ENCODE measurements at places on chromosomes 5 and 9. TPM values are rescaled to one million over a fixed set of nuclear protein-coding genes. Genes with fewer than 3 reads are reported as not detected.

DNA sequence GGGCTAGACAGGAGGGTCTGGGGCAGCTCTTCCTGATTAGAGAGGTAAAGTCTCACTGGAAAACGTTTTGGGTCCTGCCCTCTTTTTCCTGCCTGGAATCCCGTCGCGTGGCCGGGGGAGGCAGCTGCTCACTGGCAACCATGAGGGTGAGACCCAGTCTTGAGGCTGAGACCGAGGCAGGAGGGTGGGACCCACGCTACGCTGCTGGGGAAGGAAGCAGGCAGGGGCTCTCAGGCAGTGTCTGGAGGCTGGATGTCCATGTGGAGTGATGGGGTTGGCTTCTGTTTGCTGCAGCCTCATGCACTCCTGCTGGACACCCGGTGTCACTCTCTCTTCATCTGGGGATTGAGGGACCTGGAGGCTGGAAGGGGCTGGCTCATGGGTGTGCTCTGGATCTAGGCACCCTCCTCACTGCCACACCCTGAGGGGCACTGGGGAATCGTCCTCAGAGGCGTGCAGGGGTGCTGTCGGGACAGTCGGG is 11.3 kb upstream of the SLC2A6 start:
- no peaks in the 10 kb centered on the region for H3K36me3 ChIP-seq
- H3K27me3 ChIP-seq: no peaks in the 10 kb centered on the region
- no peaks in the 10 kb centered on the region for H3K4me1 ChIP-seq

GRCh38 chr5:176870110-176870591 is 29.0 kb downstream of the HK3 start:
- H3K36me3 ChIP-seq: no peaks in the 10 kb centered on the region
- H3K4me3 ChIP-seq: no peak overlapping the region
- H3K27ac ChIP-seq: peak overlapping the region; percentile 76
- H3K4me1 ChIP-seq: peaks cover 19% of the 10 kb centered on the region
- DNase-seq: peak; percentile 83

DNA sequence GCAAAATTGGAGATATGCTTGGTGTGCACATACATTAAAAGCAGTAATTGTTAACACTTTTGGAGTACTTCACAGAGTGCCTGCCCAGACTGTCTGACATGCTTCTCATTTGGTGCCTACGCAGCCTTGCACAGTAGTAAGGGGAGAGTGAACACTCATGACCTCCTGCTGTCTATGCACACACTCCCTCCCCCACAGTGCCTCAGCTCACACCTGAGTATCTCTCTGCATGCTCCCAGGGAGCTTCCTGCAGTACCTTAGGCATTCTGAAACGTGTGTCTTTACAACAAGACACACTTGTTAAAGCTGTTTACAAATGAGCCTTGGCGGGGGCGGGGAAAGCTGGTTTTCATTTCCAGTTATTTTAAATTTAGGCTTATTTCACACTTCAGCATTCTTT is 18.0 kb downstream of the MAP3K1 start:
- H3K4me1 ChIP-seq: peaks cover 91% of the 10 kb centered on the region
- no peaks in the 10 kb centered on the region for H3K36me3 ChIP-seq
- no peak overlapping the region for H3K4me3 ChIP-seq
- DNase-seq: peak; percentile 32
- peak overlapping the region; percentile 69 for H3K27ac ChIP-seq

GRCh38 chr5:176553260-176554085 is 4.3 kb downstream of the CDHR2 start:
- H3K4me1 ChIP-seq: peaks cover 17% of the 10 kb centered on the region
- DNase-seq: no peak
- H3K27me3 ChIP-seq: no peaks in the 10 kb centered on the region
- no peaks in the 10 kb centered on the region for H3K36me3 ChIP-seq
- H3K27ac ChIP-seq: no peak overlapping the region
- no peak overlapping the region for H3K4me3 ChIP-seq

- no peak for DNase-seq
- no peak overlapping the region for H3K4me3 ChIP-seq
- H3K4me1 ChIP-seq: peaks cover 37% of the 10 kb centered on the region
- H3K27me3 ChIP-seq: no peaks in the 10 kb centered on the region
Observed at GRCh38 chr5:138647261-138647788, 72.1 kb upstream of the HSPA9 start.

GRCh38 chr5:68372161-68372560 is 156.6 kb downstream of the PIK3R1 start:
- H3K4me3 ChIP-seq: no peak overlapping the region
- H3K27ac ChIP-seq: no peak overlapping the region
- peaks cover 10% of the 10 kb centered on the region for H3K4me1 ChIP-seq
- H3K27me3 ChIP-seq: no peaks in the 10 kb centered on the region
- no peak for DNase-seq
- peaks cover 5% of the 10 kb centered on the region for H3K36me3 ChIP-seq

DNA sequence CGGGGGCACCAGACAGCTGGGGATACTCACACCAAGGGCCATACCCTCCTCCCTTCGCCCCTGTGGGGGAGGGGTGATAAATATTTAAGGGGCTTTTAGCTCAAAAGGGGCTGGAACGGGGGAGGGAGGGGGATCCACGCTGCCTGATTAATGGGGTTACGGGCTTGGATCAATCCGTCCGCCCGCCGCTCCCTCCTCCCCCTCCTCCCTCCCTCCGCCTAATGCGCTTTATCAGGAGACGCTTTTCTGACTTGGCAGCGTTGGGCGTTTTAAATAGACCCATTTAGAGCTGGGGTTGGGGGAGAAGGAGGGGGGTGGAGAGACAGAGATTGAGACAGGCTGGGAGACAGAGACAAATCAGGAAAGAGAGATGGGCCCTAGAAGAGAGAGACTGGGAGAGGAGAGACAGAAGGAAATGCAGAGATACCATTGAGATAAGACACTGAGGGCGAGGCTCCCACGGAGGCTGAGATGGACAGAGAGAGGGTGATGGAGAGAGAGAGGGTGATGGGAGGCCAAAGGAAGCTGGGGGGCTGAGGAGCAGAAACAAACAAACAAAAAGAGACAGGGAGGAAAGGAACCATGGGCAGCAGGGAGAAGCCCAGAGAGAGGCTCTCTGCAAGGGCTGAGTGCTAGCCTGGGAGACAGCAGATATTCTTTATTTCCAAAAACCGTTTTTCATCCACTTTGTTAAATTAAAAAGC is 10.3 kb downstream of the CNTFR start:
- peak overlapping the region; percentile 67 for H3K4me3 ChIP-seq
- peaks cover 44% of the 10 kb centered on the region for H3K4me1 ChIP-seq
- H3K27ac ChIP-seq: no peak overlapping the region
- no peaks in the 10 kb centered on the region for H3K36me3 ChIP-seq
- DNase-seq: peak; percentile 40
- H3K27me3 ChIP-seq: peaks cover 80% of the 10 kb centered on the region

GRCh38 chr9:34514816-34515215 is 8.0 kb downstream of the ENHO start:
- peaks cover 53% of the 10 kb centered on the region for H3K4me1 ChIP-seq
- no peak overlapping the region for H3K27ac ChIP-seq
- no peak overlapping the region for H3K4me3 ChIP-seq
- H3K27me3 ChIP-seq: no peaks in the 10 kb centered on the region

DNA sequence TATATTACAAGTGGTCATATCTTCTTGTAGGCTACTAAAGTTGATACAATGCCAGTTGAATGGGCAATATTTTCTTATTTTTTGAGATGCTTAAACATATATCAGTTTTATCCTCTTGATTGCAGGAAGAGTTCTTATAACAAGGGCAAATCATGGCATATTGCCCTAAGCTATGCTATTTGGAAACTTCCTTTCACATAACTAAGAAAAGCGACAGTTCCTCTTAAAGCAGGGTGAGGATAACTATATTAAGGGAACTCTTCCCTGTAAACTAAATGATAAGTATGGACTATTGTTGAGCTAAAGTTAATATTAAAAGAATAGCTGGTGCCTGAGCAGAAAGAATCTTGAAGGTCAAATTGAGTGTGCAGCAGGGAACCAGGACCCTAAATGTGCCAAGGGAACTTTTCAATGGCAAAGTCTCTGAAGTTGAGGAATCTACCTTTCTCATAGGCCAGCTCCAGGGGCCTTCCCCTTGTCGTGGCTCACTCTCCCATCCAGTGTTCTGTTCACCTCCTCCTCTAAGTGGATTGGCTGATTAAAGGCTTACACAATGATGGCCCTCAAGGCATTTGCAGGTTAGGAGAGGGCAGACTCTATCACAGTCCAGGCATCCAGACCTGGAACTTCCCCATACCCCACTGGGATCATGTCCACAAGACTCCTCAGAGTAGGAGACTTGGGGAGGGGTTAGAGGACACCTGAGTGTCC is 26.8 kb downstream of the FYB1 start:
- no peak overlapping the region for H3K27ac ChIP-seq
- no peaks in the 10 kb centered on the region for H3K36me3 ChIP-seq
- no peak overlapping the region for H3K4me3 ChIP-seq
- no peaks in the 10 kb centered on the region for H3K27me3 ChIP-seq
- no peak for DNase-seq

DNA sequence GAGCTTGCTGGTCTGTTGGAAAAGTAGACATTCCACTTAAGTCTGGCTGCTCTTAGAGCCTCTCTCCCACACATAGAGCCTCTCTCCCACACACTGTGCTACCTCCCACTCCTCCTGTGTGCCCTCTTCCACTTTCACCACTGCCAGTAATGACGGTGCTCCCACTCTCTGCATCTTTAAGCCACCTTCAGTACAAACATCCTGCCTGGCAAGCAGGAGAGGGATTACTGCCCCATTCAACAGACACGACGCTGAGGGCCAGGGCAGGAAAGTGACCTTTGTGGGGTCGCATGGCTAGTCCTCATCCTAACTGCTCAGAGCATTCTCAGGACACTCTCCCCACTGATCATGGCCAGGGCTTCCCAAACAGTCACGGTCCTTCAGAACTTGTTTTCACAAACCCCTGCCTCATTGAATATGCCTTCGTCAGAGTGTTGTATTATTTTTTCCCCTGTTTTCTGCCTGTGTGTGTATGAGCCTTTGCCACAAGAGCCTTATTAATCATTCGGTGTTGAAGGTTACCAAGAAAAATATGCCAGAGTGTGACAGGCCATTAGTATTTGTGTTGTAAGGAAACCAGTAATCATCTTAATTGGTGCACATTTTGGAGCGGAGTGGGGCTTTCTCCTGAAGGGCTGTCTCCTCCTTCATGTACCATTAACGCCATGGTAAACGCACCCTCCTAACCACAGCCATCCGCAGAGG is 87.1 kb upstream of the SAP30L start:
- no peaks in the 10 kb centered on the region for H3K36me3 ChIP-seq
- no peaks in the 10 kb centered on the region for H3K27me3 ChIP-seq

DNA sequence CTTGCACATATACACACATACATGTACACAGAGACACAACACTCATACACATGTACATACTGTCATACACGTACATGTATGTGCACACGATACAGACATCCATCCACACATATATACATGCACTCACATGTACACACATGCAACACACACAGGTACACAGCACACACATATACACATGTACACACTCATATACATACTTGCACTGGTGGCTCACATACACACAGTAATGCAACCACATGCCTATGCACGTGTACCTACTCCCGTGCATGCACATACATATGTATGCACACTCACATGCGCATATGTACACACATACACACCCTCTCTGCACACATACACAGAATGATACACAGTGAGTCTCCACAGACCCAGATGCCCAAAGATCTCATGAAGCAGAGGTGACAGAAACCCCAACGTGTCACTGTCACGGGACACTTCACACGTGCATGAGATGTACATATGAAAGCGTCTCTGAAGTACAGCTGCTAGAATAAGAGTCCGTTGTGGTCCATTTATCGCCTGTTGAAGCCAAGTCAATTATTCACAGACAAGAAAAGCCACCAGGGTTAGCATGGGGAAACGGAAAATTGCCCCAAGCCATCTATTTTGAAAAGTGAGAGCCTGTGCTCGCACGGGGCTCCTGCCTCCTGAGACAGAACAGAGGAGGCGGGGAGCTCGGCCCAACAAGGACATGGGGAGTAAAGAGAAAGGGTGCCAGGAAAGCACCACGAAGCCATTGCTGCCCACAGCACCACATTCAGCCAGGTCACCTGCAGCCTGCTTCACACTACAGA is 24.9 kb downstream of the LPCAT1 start:
- H3K36me3 ChIP-seq: peaks cover 29% of the 10 kb centered on the region
- no peak overlapping the region for H3K4me3 ChIP-seq
- H3K27ac ChIP-seq: peak overlapping the region; percentile 15
- peaks cover 18% of the 10 kb centered on the region for H3K4me1 ChIP-seq
- DNase-seq: no peak

DNA sequence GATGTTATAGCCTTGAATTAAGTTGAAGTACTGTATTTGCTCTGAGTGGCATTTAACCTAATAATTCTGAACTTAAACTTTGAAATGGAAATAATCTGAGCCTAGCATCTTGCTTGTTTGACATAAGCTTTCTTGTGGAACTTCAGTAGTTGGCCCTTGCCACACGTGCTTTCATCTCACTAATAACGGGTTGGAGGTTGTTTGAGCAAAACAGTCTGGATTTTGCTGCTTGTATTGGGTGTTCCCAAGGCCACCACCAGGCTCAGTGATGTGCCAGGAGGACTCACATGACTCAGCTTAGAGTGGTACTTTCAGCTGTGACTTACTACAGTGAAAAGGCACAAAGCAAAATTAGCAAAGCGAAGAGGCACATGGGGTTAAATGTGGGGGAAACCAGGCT is 35.7 kb downstream of the SECISBP2 start:
- DNase-seq: no peak
- no peaks in the 10 kb centered on the region for H3K27me3 ChIP-seq
- no peak overlapping the region for H3K4me3 ChIP-seq
- no peaks in the 10 kb centered on the region for H3K4me1 ChIP-seq
- no peak overlapping the region for H3K27ac ChIP-seq
- peaks cover 90% of the 10 kb centered on the region for H3K36me3 ChIP-seq

- H3K4me1 ChIP-seq: no peaks in the 10 kb centered on the region
- DNase-seq: no peak
- H3K36me3 ChIP-seq: no peaks in the 10 kb centered on the region
- no peak overlapping the region for H3K27ac ChIP-seq
- peaks cover 2% of the 10 kb centered on the region for H3K27me3 ChIP-seq
Observed at GRCh38 chr9:33637881-33638280, 113.8 kb downstream of the ANKRD18B start.

- peaks cover 50% of the 10 kb centered on the region for H3K4me1 ChIP-seq
- peaks cover 4% of the 10 kb centered on the region for H3K27me3 ChIP-seq
Observed at GRCh38 chr5:14450018-14450524, 131.5 kb upstream of the OTULINL start.

- no peak overlapping the region for H3K27ac ChIP-seq
- no peak for DNase-seq
- peaks cover 24% of the 10 kb centered on the region for H3K36me3 ChIP-seq
- H3K4me3 ChIP-seq: no peak overlapping the region
Observed at GRCh38 chr5:179387151-179388110, 42.2 kb upstream of the ADAMTS2 start.

- H3K4me1 ChIP-seq: peaks cover 13% of the 10 kb centered on the region
- DNase-seq: no peak
- H3K36me3 ChIP-seq: peaks cover 6% of the 10 kb centered on the region
- H3K4me3 ChIP-seq: no peak overlapping the region
Observed at GRCh38 chr9:94042516-94043360, 41.5 kb upstream of the PTPDC1 start.

- H3K27ac ChIP-seq: no peak overlapping the region
- H3K4me1 ChIP-seq: 0 out of 2 replicates have a peak, but pooled peaks cover 6% of the 10 kb centered on the region
- no peak for DNase-seq
- no peaks in the 10 kb centered on the region for H3K36me3 ChIP-seq
- H3K4me3 ChIP-seq: no peak overlapping the region
- no peaks in the 10 kb centered on the region for H3K27me3 ChIP-seq
Observed at GRCh38 chr9:114231273-114231672, 75.9 kb downstream of the COL27A1 start.

BAAT gene
- total RNA-seq: 0.17 TPM

FGF18 gene
- 1.4 TPM for total RNA-seq

TNFSF8 gene
- not detected for total RNA-seq

CAVIN4 gene
- 7.1 TPM for total RNA-seq

NME5 gene
- 0.74 TPM for total RNA-seq

LMNB1 gene
- total RNA-seq: 233 TPM

PCDHAC1 gene
- total RNA-seq: 8.2 TPM

RNF130 gene
- 56.2 TPM for total RNA-seq

OR1J2 gene
- not detected for total RNA-seq

ARL10 gene
- total RNA-seq: 11.4 TPM
